NCI-H82 (cell line): ENCODE measurements at places on chromosomes 13 and 19.

- DNase-seq = no peak
These were observed 14.9 kb downstream of the LAIR2 start for GRCh38 chr19:54517483-54517882.

DNA sequence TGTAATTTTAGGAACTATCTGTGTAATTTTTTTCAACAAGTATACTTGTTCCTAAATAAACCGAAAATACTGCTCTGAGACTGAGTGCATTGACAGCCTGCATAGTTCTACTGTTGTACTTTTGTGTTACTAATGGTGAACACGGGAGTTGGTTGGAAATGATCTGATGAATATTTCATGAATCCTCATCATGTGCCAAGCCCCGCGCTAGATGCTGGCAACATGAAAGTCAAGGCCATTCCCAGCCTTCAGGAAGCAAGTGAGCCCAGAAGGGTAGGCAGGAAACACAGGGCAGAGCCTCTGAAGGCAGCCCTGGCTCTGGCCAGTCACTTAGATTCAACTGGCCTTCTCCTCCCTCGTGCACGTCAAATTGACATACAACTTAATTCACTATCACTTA lies 106.1 kb downstream of the ABCC4 start:
- no peak for DNase-seq

DNA sequence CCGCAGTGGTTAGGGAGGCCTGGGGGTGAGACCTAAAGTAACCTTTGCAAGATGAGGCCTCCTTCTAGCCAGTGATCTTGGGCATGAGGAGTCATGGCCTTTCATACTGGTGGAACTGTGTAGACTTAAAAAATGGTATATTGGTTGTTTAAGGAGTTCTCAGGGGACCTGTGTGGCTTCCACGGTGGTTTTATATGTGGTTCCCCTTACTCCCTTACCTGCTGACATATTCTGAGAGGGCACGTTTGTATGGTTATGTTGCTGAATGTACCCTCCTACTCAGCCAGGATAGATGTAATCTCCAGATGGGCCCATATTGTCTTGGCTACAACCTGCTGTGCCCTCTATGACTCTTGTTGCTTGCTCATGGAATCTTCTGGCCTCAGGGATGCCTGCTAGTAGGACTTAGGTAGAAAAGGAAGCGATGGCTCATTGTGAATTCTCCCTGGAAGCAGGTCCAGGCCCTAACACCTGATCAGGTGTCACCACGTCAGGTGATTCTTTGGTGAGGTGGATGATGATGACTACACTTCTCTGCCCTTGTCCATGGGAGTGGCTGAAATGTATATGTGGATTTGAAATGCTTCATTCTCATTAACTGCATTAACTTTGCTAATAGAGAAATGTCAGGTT lies 1.8 kb downstream of the ZNF460 start:
- no peak for DNase-seq

GRCh38 chr13:43558939-43559338 lies 227.8 kb downstream of the ENOX1 start:
- DNase-seq = no peak

- DNase-seq = no peak
These were observed 14.5 kb upstream of the TSPAN16 start for GRCh38 chr19:11281356-11282049.

DNA sequence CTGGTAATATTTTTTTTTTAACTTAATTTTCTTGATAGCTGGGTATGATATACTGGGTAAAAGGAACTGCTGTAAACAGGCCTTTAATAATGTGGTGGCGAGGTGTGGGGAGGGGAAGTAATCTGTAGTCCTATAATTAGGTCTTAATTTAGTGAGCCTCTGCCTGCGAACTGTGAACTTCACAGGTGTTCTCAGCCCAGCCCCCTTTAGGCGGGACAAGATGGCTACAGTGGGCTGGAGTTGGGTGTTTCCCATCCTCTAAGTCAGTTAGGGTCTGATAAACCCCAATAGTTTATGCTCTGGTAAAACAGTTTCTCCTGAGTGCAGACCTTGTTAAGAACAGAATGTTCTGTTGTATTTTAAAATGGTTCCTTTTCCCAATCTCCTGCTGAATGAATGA lies 97.6 kb upstream of the SERP2 start:
- peak; percentile 53 for DNase-seq

- no peak for DNase-seq
These were observed 17.7 kb downstream of the EPN1 start for GRCh38 chr19:55692681-55693081.

DNA sequence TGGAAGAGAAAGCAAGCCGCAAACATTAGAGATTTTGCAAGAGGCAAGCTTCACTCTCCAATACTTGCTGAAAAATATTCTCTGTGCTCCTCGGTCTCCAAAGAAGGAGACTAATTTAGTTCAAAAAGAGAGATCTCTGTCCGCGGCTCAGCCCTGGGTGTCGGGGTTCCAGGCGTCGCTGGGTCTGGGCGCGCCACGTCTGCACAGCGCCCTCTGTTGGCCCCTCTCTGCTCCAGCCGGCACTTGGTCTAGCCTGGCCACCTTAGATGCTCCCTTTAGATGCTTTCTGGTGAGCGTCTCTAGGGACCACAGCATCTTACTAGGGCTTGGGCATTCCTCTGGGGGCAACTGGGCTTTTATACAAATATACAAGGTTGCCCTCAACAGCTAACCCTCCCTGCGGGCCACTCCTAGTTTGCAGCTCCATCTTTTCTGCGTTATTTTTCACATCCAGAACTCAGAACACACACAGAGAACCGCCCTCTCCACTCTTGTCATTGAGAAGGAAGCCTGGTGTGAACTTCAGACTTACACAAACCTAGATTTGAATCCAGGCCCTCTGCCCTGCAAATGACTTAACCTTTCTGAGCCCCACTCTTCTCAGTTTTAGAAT lies 78.3 kb downstream of the CYSLTR2 start:
- DNase-seq = peak; percentile 14

DNA sequence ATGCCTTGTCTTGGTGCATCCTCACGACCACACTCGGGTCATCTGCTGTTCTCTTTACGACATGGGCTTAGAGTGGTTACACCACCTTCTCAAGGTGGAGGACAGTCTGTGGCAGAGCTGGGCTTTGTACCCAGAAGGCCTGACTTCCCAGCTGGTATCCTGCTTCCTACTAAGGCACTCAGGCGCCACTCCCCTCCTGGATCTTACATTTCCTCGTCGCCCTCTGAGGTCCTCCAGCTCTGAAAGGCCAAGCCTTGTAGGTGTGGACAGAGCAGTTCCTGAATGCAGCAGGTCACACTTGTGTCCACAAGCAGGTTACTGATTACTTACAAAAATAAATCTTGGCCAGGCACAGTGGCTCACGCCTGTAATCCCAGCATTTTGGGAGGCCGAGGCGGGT lies 11.9 kb downstream of the SYCE2 start:
- DNase-seq = no peak

- DNase-seq = no peak
These were observed 6.3 kb downstream of the GPR180 start for GRCh38 chr13:94607939-94608338.

DNA sequence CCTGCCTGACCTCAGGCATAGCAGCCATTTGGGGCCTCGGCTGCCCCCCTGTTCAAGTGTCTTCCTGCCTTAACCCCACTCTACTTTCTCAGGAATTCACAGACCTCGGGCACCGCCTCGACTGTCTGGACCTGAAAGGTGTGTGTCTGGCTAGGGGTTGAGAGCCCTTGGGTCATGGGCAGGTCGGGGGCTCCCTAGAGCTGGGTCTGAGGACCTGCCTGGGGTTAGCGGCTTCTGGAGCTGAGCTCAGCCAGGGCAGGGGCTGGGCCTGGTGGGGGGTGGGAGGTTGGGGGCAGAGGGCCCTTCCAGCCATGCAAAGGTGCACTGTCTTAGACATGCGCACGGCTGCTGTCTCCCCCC lies 20.7 kb downstream of the NKPD1 start:
- no peak for DNase-seq

DNA sequence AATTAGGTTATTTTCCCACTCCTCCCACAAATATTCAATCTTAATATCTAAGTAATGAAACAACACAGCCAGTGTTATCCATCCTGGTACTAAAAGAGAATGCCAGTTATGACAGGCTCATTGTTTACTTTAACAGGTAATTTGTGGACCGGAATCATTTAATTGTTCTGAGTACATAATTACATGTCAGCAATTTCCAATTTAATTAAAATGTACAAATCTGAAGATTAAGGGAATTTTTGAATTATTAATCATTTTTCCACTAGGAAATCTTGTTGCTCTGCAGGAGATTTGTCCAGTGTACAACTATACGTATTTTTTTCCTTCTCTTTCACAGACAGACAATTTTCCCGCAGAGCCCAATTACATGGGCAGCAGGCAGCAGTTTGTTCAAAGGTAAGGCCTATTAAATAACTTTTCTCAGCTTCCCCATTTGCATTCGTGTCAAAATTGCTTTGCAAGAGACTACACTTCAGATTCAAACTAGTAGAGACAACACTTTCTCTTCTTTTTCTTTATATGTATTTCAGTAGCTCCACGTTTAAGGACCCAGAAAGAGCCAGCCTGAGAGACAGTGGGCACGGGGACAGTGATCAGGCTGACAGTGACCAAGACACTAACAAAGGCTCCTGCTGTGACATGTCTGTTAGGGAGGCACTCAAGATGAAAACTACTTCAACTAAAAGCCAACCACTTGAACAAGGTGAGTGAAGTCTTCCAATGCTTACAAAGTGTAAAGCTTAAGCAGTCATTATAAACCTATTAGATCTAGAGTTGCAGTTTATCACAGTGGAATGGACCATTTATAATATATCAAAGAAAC lies 34.8 kb downstream of the PCDH17 start:
- DNase-seq = no peak

- no peak for DNase-seq
These were observed 1.0 kb upstream of the MEF2B start for GRCh38 chr19:19170873-19171672.

DNA sequence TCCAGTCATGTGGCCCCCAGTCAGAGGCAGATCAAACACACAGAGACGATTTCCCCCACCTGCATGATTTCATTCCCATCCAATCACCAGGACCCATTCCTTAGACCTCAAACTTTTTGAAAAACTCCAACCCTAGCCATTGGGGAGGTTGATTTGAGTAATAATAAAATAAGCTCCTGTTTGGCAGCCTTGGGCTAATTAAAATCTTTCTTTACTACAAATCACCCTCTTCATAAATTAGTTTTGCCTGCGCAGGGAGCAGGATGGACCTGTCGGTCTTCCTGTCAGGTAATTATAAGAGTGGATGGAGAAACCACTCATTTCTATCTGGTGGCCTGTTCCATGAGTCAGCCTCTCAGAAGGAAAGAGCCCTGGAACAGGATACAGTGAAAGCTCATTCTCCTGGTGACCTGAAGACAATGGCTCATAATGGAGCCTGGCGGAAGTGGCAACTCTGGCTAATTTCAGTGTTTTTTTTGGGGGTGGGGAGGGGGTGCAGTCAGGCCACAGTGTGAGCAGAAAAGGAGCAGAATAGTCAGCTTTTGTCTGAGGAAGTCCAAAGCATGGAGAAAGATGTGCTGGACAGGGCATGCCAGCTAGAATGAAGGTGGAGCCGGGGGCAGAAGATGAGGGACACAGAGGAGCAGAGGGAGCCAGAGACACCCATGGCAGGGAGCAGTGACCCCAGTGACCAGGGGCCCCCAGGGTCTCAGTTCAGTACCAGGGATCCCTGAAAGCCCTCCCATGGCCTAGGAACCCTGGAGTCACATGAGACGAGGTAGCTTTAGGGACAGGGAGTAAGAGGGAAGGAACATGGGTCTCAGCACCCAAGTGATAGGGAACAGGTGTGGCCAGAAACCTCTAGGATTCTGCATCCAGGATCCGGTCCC lies 31.8 kb upstream of the PSG9 start:
- DNase-seq = no peak

GRCh38 chr13:91111476-91112200 lies 235.8 kb upstream of the MIR17HG start:
- DNase-seq = peak; percentile 82

DNA sequence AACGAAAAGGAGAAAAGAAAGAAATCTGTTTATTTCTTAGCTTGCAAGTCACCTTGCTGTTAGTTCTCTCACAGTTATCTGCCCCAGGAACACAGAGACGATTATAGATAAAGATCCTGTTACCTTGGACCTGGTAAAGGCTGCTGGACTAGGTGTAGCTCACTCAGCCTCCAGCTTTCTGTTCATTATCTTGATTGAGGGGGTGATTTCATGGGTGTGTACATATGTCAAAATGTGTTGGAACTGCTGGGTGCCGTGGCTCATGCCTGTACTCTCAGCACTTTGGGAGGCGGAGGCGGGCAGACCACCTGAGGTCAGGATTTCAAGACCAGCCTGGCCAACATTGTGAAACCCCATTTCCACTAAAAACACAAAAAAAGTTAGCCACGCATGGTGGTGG lies 27.9 kb downstream of the CERS4 start:
- DNase-seq = no peak

- no peak for DNase-seq
These were observed 38.8 kb upstream of the ZNF429 start for GRCh38 chr19:21466627-21467026.
